Activated naive CD8-positive, alpha-beta T cell treated with anti-CD3 and anti-CD28 coated beads for 36 hours (primary cell): ENCODE measurements at places on chromosomes 2 and 18.
A peak's percentile ranks its signal among the peaks of the same experiment; 100 is the strongest.

- no peak for DNase-seq
Observed at GRCh38 chr2:38264396-38265221, 112.5 kb downstream of the ATL2 start.

DNA sequence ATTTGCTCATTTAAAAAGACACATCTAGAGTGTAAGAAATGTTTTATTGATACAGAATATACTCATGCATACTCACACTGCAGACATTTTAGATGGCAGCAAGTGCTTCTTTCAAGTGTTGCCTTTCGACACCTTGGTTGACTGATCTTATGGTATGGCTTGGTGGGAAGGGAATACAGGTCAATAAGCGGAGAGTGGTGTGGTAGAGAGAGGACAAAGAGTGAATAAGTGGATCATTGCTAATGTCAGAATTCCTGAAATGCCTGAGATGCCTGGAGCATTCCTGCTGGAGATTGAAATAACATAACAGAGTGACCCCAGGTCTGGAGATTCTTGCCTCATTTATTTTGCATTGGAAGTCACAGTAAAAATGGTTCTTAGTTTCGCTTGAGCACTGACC lies 76.7 kb downstream of the RND3 start:
- no peak for DNase-seq

DNA sequence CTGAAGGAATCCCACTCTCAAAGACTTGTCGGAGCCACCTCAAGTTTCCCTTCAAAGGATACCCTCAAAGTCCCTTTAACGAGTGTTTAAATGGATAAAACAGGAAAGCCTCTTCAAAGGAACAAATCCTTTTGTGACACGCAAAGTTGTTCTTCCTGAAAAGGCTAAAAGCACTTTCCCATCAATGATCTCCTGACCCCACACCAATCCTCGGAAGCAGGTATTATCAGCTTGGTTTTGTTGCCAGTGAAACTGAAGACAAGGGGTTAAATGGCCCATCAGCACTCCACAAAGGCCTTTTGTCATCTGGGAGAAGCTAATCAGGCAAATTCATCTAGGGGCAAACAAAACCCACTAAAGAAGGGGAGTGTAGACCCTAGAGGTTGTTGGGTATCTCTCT lies 418.0 kb upstream of the ID2 start:
- DNase-seq: no peak

GRCh38 chr2:45040786-45041185 lies 31.5 kb upstream of the SIX2 start:
- DNase-seq: no peak

DNA sequence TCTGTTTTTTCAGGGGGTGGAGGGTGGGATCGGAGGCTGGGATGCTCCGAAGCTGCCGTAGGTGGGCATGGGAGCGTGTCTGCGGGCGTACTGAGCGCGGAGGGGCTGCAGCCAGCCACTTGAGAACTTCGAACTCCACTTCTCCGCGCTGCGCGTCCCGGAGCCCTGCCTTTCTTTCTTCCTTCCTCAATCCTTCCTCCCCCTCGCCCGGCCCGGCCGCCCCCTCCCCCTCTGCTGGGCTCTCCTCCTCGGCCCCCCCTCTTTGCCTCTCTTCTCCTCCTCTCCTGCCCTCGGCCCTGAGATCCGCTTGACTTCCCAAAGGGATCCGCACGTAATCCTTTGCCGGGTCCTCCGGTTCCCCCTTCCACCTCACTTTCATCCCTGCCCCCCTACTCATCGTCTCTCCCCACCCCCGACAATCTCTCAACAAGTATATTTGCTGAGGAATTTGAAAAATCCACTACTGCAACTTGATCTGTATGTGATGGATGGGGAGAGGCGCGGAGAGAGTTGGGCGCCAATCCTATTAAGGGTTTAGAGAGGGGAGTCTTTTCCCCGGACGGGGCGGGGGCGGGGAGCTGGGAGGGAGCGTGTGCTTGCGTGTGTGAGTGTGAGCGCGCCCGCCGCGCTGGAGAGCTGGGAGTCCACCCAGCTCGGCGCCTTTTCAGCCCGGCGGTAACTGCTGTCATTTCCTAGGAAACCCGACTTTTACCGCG lies 1.1 kb downstream of the GLI2 start:
- no peak for DNase-seq

GRCh38 chr2:112627060-112628040 lies 18.4 kb upstream of the SLC20A1 start:
- no peak for DNase-seq

- no peak for DNase-seq
Observed at GRCh38 chr18:70380915-70381896, 92.4 kb downstream of the SOCS6 start.

DNA sequence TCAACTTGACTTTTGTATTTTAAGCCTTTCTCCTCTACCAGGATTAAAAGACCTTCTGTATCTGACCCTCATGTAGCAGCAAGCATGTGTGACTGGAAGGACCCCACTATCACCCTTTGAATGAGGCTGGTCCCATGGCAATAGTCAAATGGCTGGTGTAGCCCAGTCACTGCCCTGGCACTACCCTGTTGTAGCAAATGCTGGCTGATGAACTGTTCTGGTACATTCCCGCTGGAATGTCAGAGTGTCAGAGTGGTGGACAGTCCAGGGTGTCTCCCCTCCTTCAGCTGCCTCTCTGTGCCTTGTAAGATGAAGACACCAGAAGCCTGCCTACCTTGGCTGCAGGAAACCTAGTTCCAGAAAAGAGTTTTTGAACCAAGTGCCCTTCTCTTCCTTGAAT lies 115.7 kb downstream of the ACKR3 start:
- no peak for DNase-seq

DNA sequence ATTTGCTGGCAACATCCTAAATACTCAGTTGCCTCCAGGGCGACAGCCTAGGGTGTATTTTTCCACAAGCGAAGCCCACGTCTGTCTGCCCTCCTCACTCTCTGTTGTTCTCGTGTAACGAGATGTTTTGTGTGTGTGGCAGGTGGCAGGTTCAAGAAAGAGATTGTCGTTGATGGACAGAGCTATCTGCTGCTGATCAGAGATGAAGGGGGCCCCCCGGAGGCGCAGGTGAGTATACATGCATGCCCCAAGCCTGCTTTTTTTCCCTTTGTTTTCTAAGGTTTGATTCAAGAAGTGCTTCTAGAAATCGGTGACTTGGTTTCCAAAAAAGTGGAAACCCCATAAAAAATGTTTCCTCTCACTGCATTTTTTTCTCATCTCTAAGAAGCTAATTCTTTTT lies 247.0 kb downstream of the AGAP1 start:
- DNase-seq: no peak

GRCh38 chr2:70336552-70336951 lies 34.7 kb upstream of the FAM136A start:
- no peak for DNase-seq

DNA sequence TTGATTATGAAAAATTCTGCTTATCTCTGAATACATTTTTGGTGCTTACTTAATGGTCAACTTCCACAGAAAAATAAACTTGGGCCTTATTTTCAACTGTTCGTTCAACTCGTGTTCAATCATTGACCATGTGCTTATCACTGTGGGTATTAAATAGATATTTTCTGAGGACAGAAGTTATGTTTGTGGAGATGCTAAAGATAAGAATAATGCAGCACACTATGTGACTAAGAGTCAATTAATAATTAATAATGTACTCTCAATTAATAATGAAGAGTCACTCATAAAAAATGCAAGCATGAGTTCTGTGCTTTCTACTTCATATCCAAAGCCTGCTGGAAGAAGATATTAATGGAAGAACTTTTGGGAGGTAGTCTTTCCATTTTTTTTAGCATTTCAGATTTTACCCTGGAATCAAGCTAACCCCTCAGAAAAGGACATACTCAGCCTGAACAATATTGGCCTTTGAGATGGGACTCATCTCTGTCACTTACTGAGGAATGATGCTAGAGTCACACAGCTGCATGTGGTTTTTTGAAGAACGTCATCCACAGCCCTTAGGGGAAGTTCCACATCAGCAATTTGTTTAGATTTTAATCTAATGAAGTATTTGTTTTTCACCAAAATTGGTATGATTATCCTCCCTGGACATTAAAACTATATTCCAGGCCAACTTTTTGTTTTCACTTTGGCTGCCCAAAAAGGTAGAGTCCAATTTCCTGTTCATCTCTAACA lies 191.9 kb upstream of the CRIM1 start:
- DNase-seq: no peak

DNA sequence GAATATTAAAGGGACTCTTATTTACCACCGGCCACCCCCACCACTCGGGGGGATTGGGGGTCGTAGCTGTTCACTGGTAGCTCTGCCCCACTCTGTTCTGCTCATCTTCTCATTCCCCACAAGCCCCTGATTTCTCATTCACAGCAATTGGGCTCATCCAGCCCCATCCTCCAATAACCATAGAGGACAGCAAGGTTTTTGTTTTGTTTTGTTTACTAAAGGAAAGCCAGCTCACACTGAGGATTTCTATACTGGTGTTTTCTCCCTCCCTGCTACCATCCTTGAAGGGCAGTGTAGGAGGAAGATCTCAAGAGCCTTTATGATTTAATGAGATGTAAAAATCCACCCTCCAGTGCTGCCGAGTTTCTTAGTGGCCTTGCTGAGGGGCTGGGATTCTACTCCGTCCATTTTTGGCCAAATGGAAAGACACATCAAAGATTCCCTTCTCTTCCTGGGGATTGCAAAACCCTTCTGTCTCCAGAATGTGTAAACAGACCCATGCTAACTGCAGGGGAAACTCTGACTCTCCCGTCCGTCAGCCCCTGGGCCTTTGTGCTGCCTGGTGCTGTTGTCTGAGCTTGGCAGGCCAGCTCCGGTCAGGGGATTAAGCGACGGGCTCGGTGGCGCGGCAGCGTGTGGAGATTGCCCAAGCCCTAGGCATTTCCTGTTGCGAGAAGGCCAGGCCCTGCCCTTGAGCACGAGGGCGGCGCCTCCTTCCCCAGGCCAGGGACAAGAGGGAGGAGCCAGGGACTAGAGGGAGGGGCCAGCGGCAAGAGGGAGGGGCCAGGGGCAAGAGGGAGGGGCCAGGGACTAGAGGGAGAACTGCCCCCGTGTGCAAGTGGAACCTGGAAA lies 165.0 kb downstream of the ANTXR1 start:
- DNase-seq: peak; percentile 12

DNA sequence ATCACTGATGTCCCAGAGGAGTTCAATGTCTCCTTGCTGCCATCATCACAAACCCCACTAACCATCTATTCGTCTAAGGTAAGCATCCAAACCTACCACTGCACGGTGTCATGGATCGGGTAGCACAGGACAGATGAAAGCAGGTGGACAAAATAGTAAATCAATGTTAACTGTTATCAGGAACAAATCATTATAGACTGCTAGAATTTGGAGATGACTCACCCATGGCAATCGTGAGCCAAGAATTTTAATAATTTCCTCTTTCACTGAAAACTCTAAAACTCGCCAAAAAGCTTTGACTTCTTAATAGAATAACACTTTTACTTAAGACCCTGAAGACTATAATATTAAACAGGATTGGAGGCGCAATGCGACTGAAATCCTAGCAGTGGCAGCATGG lies 33.7 kb upstream of the BZW1 start:
- DNase-seq: no peak

DNA sequence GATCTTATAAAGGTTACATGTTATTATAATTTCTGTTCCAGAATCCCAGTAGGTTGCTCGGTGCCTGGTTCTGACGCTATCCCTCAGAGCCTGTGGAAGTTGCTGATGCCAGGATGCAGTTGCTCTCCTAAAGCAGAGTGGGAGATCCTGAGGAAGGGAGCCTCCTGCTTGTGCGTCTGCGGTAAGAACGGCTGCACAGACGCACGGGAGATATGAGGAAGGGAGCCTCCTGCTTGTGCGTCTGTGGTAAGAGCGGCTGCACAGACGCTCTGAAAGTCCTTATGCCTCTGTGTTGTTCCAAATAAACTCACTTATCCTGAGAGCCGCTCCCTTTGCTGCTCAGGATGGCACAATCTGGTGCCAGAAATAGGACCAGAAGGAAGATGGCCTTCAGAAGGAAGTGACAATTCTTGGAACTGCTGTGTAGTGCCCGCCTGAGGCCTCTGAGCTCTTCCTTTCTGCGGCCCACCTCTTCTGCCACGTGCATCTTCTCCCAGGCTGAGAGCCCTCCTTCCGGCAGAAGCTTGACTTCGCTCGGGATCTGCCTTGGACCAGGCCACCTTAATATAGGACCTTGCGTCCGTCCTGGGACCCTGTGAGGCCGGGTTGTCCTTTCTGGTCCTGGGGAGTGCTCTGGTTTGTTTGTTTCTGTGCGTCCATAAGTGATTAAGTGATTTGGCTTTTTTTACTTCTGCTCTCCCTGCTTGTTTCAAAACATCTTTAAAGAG lies 89.5 kb downstream of the RTP5 start:
- DNase-seq: no peak

GRCh38 chr2:85578243-85579180 lies 1.1 kb downstream of the VAMP8 start:
- peak; percentile 32 for DNase-seq

GRCh38 chr2:3368261-3368722 lies 9.3 kb downstream of the EIPR1 start:
- no peak for DNase-seq

DNA sequence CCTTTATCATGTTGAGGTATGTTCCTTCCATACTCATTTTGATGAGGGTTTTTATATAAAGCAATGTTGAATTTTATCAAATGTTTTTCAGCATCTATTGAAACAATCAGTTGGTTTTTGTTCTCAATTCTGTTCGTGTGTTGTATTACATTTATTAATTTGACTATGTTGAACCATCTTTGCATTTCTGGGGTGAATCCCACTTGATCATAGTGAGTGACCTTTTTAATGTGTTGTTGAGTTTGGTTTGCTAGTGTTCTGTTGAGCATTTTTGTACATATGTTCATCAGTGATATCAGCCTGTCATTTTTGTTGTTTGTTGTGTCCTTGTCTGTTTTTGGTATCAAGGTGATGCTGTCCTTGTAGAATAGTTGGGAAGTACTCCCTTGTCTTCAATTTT lies 110.9 kb downstream of the MYO3B start:
- no peak for DNase-seq

GRCh38 chr18:9172506-9173127 lies 36.0 kb downstream of the ANKRD12 start:
- no peak for DNase-seq

DNA sequence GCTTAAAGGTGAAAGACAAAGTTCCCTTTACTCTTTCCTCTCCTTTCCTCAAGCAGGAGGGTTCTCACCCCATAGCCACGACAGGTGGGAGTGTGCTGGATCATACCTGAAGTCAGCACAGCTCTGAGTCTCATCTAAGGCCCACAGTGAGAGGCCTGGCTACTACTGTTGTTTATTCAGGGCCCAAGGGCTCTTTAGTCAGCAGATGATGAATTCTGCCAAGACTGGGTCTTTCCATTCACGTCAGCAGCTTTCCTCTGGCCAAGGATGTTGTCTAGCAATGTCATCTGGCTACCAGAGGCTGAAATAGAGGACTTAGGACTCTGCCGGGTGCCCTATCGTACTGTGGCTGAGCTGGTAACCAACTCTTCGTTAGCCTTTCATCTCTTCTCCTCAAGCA lies 308.4 kb upstream of the THUMPD2 start:
- no peak for DNase-seq

GRCh38 chr2:124325667-124326440 lies 300.8 kb downstream of the CNTNAP5 start:
- DNase-seq: no peak

GRCh38 chr2:236211296-236211695 lies 43.1 kb upstream of the GBX2 start:
- no peak for DNase-seq
